ENCODE measurements at places on chromosomes 12 and 14.

- no peak for DNase-seq
Measured at GRCh38 chr14:60090864-60091519, 731 bp upstream of the PCNX4 start.

- no peak for DNase-seq
Measured at GRCh38 chr14:101357038-101357437, 204.3 kb upstream of the DIO3 start.

- no peak for DNase-seq
Measured at GRCh38 chr12:56382611-56383010, 20.0 kb upstream of the APOF start.

DNA sequence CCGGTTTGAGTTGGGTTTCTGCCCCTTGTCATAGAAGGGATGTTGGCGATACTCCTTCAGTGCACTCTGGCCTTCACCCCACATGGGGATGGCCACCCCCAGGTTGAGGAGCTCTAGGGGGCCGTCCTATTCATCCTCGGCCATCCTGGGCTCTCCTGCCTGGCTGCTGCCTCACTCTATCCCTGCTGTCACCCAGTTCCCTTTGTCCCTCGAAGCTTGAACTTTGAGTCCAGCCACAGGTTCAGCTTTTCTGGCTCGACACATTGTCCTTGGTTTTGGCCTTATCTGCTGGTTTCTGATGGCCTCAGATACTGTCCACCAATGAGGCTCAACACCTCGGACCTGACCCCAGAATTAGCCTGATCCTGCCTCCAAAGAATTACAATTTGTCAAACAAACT, 58.6 kb downstream of the C14orf132 start:
- no peak for DNase-seq

DNA sequence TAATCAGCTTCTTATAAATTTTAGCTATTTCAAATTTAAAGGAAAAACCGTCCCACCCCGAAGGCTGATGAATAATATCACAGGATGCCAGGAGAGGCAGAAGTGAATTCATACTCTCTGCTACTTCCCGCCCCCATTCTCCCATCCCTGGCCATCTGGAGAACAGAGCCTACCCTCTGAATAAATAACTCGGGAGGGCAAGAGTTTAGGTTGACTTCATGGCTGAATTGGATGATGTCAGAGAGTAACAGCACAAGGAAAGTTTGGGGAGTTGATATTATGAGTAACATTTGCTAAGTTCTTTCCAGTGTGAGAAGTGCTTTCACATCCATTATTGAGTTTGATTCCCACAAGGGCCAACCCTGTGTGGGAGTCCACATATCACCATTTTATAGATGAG, 241.6 kb downstream of the EGLN3 start:
- DNase-seq = no peak
